ENCODE measurements at places on chromosomes 12 and 14. TPM values are rescaled to one million over a fixed set of nuclear protein-coding genes. Genes with fewer than 3 reads are reported as not detected.

Gene SARNP
- total RNA-seq, result 123 TPM

Gene DPY19L2
- total RNA-seq, result 5.8 TPM

Gene PPP1CC
- total RNA-seq, result 93.1 TPM

Gene RNU6-7
- total RNA-seq, result not detected

Gene ANKRD52
- total RNA-seq, result 45.2 TPM

Gene DHRS4L2
- 6.4 TPM for total RNA-seq

Gene SYT1
- total RNA-seq, result 7.4 TPM

Gene USP44
- total RNA-seq, result 0.89 TPM

Gene LMNTD1
- 0.08 TPM for total RNA-seq

Gene TMEM63C
- total RNA-seq, result 1.1 TPM

Data from kidney epithelial cell (primary cell).